ENCODE measurements at places on chromosomes 16 and 17.

DNA sequence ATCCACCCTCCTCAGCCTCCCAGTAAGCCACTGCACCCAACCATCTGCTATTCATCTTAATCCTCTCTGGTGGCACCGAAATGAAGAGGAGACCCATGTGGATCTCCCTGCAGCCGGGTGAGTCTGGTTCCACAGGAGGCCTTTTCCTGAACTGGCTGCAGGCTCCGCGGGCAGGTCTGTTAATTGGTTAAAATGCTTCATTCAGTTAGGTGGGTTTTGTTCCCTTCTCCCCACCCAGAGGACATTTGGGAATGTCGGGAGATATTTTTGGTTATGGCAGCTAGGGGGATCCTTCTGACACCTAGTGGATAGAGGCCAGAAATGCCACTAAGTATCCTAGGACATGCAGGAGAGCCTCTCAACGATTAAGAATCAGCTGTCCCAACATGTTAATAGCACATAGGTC, 16.7 kb downstream of the C16orf54 start:
- no peak for DNase-seq

- no peak for DNase-seq
These were observed 77.6 kb downstream of the CHD9 start for GRCh38 chr16:53132406-53132805.

DNA sequence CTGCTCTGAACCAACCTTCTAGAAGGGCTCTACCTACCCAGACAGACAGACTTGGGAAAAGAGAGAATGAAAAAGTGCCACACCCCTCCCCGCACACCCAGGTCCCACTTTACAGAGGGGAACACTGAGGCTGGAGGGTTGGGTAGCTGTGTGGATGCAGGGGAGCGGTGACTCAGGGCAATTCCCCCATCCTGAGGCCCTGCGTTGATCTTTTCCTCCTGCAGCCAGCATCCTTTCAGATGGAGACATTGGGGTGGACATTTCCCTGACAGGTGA, 10.0 kb downstream of the CETP start:
- DNase-seq, result no peak

DNA sequence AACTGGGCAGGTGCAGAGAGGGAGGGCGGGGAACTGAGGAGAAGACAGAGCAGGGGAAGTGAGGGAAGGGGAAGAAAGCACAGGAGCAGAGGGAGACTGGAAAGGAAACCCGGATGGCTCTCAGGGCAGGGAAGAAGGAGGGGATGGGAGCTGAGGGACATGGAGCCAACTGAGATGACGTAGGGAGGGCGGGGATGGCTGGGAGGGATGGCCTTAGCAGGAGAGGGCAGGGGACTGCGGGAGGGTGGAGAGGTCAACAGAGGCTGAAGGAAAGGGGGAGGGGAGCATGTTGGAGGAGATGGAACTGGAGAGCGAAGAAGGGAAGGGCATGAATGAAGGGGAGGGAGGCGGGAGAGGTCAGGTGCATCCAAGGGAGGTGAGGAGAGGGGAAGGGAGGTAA, 81.9 kb downstream of the KCNJ12 start:
- DNase-seq, result no peak

- DNase-seq, result no peak
These were observed 90.1 kb downstream of the CLEC16A start for GRCh38 chr16:11034481-11034931.

DNA sequence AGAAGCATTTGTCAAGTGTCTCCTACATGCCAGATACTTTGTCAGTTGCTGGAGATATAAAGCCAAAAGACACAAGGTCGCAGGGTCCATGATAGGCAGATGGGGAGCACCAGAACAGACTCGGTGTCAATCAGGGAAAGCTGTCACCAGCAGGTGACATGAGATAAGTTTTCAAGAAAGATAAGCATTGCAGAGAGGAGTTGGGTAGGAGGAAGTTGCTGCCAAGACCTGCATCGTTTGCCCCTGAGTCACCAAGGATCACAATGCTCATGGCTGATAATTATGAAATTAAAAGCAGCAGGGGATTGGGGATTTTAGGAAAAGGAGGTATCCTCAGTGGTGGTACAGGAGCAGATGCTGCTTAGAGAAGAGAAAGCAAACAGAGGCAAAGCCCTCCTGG, 551.1 kb upstream of the CDH11 start:
- DNase-seq, result no peak

DNA sequence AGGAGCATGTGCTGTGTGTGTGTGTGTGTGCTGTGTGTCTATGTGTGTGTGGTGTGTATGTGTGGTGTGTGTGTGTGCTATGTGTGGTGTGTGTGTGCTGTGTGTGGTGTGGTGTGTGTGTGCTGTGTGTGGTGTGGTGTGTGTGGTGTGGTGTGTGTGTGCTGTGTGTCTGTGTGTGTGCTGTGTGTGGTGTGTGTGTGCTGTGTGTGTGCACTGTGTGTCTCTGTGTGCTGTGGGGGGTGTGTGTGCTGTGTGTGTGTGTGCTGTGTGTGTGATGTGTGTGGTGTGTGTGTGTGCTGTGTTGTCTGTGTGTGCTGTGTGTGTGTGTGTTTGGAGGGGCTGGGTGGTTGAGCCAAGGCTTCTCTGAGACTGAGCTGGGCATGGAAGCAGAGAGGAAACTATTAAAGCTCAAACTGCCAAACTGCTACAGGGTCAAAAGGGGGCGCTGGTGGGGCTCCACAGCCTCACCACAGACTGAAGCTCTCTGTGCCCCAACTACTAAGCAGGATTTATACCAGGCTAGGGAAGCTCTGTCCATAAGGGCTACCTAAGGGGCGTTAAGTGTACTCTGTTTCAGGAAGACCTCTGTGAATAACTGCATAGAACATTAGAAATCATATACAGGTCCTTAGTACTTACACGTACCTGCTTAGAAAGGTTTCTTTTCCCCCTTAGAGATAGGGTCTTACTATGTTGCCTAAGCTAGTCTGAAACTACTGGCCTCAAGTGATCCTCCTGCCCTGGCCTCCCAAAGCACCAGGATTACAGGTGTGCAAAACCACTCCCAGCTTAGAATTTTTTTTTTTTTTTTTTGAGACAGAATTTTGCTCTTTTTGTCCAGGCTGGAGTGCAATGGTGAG, 27.8 kb upstream of the GHDC start:
- peak; percentile 31 for DNase-seq

- no peak for DNase-seq
These were observed 22.5 kb downstream of the VPS53 start for GRCh38 chr17:692116-692515.

DNA sequence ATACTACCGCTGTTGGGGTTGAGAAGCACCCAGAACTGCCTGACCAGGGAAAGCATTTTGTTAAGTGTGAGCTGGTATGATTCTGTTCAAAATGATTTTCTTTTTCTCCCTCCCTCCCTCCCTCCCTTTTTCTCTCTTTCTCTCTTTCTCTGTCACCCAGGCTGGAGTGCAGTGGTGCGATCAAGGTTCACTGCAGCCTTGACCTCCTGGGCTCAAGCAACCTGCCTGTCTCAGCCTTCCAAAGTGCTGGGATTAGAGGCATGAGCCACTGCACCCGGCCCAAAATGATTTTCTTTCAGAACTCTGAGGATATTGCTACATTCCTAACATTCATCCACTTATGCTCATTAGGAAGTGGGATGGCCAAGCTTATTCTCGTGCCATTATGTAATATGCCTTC, 41.3 kb downstream of the SLC47A1 start:
- no peak for DNase-seq

- DNase-seq, result no peak
These were observed 350.1 kb upstream of the KIF2B start for GRCh38 chr17:53472586-53472985.

DNA sequence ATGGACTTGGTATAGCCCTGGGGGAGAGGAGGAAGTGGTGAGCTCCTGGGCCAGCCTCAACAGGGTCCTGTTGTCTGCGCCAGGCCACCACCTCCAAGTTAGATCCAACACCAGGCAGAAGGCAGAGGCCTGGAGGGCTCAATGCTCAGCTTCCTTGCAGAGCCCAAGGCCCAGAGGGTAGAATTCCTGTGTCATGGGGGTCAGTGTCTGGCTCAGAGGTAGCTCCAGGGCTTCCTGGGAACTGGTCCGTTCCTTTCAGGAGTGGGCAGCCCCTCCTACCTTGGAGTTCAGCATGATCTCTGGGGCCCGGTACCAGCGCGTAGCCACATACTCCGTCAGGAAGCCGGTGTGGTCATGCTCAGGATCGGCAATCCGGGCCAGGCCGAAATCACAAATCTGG, 4.4 kb upstream of the GDPD3 start:
- no peak for DNase-seq

DNA sequence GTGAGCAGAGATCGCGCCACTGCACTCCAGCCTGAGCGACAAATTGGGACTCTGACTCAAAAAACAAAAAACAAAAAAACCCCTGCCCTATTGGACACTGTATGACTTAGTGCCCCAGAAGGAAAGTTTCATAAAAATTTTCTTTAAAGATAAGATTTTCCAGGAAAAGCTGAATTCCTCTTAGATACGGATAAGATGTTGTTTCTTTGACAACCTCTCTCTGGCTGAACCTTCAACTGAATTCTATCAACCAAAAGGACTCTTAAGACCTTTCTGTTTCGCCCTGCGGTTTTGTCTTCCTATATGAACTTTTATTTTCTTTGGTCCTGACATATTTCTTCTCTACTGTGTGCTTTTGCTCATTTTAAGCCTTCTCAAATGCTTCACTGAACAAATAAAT, 35.8 kb downstream of the CPPED1 start:
- no peak for DNase-seq

GRCh38 chr17:900336-900934, 79.1 kb downstream of the NXN start:
- no peak for DNase-seq

DNA sequence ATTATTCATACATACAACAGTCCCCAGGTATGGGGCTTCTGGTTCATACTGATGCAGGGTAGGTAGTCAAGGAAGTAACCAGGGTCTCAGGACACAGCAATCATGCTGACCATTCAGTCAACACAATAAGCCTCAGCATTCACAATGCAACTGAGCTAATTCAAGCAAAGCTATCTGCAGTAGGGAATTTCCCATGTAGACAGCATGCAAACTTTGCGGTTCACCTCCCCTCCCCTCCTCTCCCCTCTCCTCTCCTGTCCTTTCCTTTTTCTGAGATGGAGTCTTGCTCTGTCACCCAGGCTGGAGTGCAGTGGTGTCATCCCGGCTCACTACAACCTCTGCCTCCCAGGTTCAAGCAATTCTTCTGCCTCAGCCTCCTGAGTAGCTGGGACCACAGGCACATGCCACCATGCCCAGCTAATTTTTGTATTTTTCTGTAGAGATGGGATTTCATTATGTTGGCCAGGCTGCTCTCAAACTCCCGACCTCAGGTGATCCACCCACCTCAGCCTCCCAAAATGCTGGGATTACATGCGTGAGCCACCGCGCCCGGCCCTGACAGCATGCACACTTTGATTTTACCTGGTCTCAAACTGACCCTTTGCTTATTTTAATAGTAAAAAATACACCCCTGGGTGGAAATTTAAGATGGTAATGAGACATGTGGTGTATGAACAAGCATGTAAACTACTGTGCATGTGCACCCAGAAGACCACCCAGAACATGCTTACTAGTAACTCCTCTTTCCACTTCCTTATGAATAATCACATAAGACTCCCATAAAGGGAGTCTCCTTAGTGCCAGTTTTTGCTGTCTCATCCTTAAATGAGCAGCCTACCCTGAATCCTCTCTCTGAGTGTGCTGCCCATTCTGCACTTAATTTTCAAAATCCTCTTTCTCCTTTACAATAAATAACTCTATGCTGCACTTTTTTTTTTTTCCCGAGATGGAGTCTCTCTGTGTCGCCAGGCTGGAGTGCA, 9.3 kb upstream of the RNF135 start:
- DNase-seq, result no peak

- no peak for DNase-seq
These were observed 49.5 kb downstream of the FOXK2 start for GRCh38 chr17:82568997-82569393.

GRCh38 chr16:30918614-30919013, 4.8 kb upstream of the FBXL19 start:
- no peak for DNase-seq

DNA sequence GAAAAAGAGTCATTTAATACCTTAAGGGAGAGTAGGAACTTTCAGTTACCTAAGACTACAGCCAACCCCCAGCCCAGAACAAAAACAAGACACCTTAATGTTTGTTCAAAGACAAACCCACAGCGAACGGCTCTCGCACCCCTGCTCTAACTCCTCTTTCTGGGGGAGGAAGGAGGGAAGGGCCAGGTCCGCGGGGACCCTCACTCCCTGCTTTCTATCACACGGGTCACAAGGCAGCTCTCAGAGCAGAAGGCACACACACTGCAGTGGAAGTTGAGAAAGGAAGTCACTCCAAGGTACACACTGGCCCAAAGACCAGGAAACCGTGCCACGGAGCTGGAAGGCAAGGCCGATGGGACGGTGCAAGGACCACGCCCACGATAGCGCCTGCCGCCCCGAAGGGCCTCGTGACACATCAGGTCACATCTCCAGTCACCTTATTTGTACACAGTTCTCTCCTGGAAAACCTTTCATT, 10.0 kb downstream of the LITAFD start:
- no peak for DNase-seq

- no peak for DNase-seq
These were observed 14.6 kb upstream of the GGA2 start for GRCh38 chr16:23524886-23525285.

DNA sequence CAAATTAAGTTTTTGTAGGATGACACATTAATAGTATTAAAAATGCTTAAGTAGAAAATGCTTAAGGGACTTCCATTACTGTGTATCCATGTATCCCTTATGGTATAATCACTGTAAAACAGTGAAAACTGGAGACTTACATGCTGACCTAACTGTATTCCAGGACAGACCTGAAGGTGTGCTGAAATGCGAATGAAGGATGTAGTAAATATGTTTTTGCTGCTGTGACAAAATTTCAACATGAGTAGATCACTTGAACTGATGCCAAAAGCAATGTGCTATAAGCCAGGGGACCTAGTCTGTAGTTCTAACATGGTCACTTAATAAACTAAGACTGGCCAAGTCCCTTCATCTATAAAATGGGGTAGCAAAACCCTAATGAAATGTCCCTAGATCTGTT, 142.0 kb upstream of the CORO6 start:
- DNase-seq, result no peak

GRCh38 chr17:49971848-49972485, 3.0 kb downstream of the DLX4 start:
- DNase-seq, result no peak

DNA sequence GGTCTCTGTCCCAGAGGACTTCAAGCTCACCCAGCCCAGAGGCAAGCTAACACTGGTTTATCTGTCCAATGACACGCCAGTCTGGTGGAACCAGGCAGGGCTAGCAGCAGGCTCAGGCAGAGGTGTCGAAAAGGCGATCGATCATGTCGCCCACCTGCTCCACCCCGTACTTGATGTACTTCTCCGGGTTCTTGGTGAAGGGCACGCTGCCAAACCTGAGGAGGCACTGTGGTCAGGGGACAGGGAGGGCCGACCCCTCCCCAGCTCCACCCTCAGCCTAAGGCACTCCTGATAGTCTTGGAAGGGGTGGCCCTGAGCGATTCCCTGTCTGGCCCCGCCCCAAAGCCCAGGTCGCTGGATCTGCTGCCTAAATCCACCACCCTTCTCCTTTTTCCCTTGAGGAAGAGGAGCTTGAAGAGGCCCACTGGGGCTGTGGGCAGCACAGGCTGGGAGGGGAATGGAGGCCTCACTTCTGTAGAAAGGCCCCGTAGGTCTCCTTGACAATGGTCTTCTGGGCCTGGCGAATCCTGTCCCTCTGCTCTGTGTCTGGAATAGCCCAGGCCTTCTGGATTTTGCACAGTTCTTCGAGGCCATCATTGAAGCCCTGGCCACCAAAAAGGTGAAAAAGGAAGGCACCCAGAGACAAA, 4.7 kb downstream of the ZACN start:
- no peak for DNase-seq

Data from CD4-positive, CD25-positive, alpha-beta regulatory T cell (primary cell).